ENCODE measurements at places on chromosomes 3 and 15. TPM values are rescaled to one million over a fixed set of nuclear protein-coding genes. Genes with fewer than 3 reads are reported as not detected.
A peak's percentile ranks its signal among the peaks of the same experiment; 100 is the strongest.

GRCh38 chr15:39499681-39500080 is 81.2 kb upstream of the THBS1 start:
- DNase-seq, result no peak

DNA sequence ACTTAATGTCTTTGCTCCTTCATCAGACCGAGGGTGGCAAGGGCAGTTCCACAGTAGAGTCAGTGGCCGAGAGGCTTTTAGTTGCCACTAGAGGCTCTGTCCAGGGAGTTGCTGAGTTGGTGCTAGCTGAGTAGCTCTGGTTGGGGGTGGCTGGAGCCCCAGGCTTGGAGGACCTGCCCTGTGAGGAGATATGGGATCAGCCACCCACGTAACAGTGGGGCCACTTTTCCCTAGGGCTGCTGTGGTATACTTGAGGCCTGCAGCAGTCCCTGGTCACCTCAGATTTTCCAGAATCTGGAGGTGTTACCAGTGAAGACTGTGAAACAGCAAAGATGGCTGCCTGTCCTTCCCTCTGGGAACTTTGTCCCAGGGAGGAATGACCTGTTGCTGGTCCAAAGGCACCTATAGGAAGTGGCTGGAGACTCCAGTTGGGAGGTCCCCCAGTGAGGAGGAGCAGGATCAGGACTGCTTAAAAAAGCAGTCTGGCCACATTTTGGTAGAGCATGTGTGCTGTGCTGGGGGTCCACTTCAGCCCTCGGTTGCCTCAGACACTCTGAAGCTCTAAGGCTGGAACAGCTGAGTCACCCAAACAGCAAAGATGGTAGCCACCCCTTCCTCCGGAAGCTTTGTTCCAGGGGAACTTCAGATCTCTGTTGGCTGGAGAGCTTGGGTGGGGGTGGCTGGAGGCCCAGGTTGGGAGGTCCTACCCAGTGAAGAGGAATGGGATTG is 72.9 kb downstream of the AKAP13 start:
- DNase-seq, result no peak

- no peak for DNase-seq
These were observed 110.2 kb downstream of the CMSS1 start for GRCh38 chr3:99927671-99928457.

GRCh38 chr3:124281453-124282316 is 289.8 kb upstream of the ROPN1 start:
- DNase-seq, result peak; percentile 57

The MBNL1 gene
- total RNA-seq, result 110 TPM

All from renal cortical epithelial cell (primary cell).